ENCODE measurements at places on chromosomes 7 and 10. TPM values are rescaled to one million over a fixed set of nuclear protein-coding genes. Genes with fewer than 3 reads are reported as not detected.

DNA sequence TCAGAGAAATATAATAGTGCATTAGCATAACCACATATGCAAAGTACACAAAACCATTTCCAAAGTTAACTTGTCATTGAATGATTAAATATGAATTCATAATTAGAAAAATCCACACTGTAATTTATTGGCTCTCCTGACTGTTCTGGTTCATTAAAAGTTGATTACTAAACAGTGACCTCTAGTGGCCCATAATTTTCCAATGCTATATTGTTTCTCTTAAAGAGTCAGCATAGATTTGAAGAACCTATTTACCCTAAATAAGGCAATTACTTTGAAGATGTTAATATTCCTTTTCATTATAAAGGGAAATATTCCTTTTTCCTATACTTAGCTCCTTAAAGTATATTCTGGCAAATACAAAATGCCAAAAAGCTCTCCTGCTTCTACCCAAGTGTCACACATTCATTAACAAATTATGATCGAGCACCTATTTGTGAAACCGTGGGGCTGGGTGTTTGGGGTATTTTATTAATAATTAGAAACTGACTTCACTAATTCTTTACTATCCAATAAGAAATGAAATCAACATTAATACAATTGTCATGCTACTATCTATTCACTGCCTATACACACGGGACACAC is 86.2 kb downstream of the HIBADH start:
- H3K4me1 ChIP-seq = no peaks in the 10 kb centered on the region
- no peaks in the 10 kb centered on the region for H3K27me3 ChIP-seq
- H3K27ac ChIP-seq = no peak overlapping the region
- DNase-seq = no peak

- H3K36me3 ChIP-seq = no peaks in the 10 kb centered on the region
- H3K4me3 ChIP-seq = peak overlapping the region; percentile 48
- DNase-seq = no peak
These were observed 1.9 kb downstream of the MAGI2 start for GRCh38 chr7:79451580-79451979.

DNA sequence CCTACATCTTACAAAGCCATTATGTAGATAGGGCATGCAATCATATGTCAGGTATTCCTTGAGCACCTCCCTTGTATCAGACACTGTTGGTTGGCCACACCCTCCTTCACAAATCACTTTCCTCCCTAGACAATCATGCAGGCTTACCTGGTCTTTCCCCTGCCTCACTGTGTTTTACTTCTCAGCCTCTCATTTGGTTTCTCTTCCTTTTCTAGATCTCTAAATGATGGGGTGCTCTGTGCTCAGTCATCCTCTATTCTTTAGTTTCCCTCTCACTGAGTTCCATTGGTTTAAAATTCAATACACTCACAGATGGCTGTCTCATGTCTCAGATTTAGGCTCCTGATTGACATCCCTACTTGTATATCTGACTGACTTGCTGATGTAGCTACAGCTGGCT is 31.4 kb downstream of the ANK3 start:
- H3K27me3 ChIP-seq = no peaks in the 10 kb centered on the region
- no peak overlapping the region for H3K4me3 ChIP-seq
- H3K36me3 ChIP-seq = no peaks in the 10 kb centered on the region
- DNase-seq = no peak
- no peaks in the 10 kb centered on the region for H3K4me1 ChIP-seq

- H3K4me3 ChIP-seq = no peak overlapping the region
- no peaks in the 10 kb centered on the region for H3K4me1 ChIP-seq
- H3K27me3 ChIP-seq = no peaks in the 10 kb centered on the region
- H3K36me3 ChIP-seq = no peaks in the 10 kb centered on the region
These were observed 256.7 kb downstream of the AGMO start for GRCh38 chr7:15305002-15305600.

DNA sequence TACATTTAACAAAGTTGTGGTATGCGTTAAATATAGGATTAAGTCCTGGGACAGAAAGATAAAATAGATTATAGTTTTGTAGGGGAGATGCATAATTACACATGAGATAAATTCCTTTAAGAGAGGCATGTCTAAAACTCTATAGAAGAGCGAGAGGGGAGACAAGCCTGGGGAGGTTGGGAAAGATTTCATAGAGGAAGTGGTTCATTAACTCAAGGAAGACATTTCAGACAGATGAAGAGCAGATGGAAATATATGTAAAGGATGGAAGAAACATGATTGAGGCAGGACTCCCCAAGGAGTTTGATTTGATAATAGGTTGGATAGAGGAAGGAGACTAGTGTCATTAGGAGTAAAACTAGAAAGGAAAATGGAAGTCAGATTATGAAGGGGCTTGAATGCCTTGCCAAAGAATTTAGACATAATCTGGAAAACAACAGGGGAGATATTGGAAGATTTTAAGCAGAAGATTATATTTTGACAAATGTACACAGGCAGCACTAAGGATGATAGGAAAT is 96.1 kb downstream of the PHTF2 start:
- no peaks in the 10 kb centered on the region for H3K4me1 ChIP-seq
- DNase-seq = no peak
- no peaks in the 10 kb centered on the region for H3K36me3 ChIP-seq
- H3K27me3 ChIP-seq = no peaks in the 10 kb centered on the region
- H3K27ac ChIP-seq = no peak overlapping the region

DNA sequence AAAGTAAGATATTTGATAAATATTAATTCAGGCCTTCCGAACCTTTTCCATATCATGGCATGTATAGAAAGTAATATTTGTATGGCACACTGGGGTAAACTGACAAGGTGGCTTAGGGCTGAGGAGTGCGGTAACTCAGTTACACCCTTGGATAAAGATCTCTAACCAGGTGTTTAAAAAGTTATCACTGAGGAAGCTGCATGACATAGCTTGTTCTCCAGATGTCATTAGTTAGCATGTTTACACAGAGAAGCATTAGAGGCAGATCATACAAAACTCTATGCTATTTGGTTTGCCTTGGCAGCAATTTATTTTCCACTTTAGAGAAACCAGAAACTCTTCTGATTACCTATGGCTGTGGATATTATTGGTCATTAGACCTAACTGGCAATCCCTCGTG is 118.2 kb downstream of the ST7 start:
- H3K4me1 ChIP-seq = no peaks in the 10 kb centered on the region
- no peak for DNase-seq
- no peaks in the 10 kb centered on the region for H3K36me3 ChIP-seq
- peak overlapping the region; percentile 38 for H3K27ac ChIP-seq
- no peaks in the 10 kb centered on the region for H3K27me3 ChIP-seq
- no peak overlapping the region for H3K4me3 ChIP-seq

GRCh38 chr10:121926157-121926556 is 1.7 kb downstream of the ATE1 start:
- H3K4me1 ChIP-seq = peaks cover 18% of the 10 kb centered on the region
- no peaks in the 10 kb centered on the region for H3K27me3 ChIP-seq
- no peak for DNase-seq
- no peaks in the 10 kb centered on the region for H3K36me3 ChIP-seq

GRCh38 chr10:80985102-80985501 is 447.4 kb downstream of the SH2D4B start:
- H3K27me3 ChIP-seq = no peaks in the 10 kb centered on the region
- H3K4me3 ChIP-seq = no peak overlapping the region
- no peak for DNase-seq
- H3K27ac ChIP-seq = no peak overlapping the region
- H3K4me1 ChIP-seq = no peaks in the 10 kb centered on the region

GRCh38 chr7:28280516-28280915 is 99.9 kb upstream of the JAZF1 start:
- H3K36me3 ChIP-seq = no peaks in the 10 kb centered on the region
- no peak for DNase-seq
- H3K4me1 ChIP-seq = no peaks in the 10 kb centered on the region
- no peak overlapping the region for H3K27ac ChIP-seq
- no peaks in the 10 kb centered on the region for H3K27me3 ChIP-seq
- no peak overlapping the region for H3K4me3 ChIP-seq

GRCh38 chr10:53572799-53573198 is 800.2 kb upstream of the MBL2 start:
- H3K27ac ChIP-seq = no peak overlapping the region
- H3K36me3 ChIP-seq = no peaks in the 10 kb centered on the region
- H3K4me3 ChIP-seq = no peak overlapping the region
- no peaks in the 10 kb centered on the region for H3K27me3 ChIP-seq
- DNase-seq = no peak

DNA sequence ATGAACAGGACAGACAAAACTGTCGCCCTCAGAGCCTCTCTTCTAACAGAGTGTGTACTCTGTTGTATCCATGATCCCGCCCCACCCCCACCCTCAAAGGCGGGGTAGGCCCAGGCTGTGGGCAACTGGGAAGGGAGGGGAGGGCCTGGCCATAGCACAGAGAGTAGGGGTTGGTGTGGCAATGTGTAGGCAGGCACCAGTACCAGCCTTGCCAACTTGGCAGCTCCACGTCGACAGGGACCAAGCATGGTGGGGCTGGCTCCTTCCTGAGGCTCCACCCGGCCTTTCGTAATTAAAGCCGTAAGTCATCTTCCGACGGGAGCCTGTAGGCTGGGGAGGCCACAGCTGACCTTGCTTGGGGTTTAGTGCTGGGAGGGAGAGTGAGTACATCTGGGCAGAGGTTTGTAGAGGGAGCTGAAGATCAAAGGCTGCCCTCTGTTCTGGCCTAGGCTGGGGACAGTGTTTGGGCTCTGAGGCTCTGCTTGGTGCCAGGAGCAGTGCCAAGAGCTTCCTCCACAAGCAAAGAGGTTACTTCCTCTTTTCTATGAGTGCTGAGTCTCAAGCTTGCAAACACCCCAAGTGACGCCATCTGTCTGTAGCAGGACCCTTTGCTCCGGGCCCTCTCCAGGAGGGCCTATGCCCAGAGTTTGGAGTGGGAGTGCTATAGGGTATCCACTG is 121.6 kb downstream of the C10orf105 start:
- no peaks in the 10 kb centered on the region for H3K27me3 ChIP-seq
- no peak overlapping the region for H3K4me3 ChIP-seq
- peak overlapping the region; percentile 78 for H3K27ac ChIP-seq
- DNase-seq = no peak

- DNase-seq = no peak
- H3K27me3 ChIP-seq = no peaks in the 10 kb centered on the region
- peak overlapping the region; percentile 92 for H3K27ac ChIP-seq
- H3K36me3 ChIP-seq = peaks cover 34% of the 10 kb centered on the region
- peak overlapping the region; percentile 59 for H3K4me3 ChIP-seq
- peaks cover 18% of the 10 kb centered on the region for H3K4me1 ChIP-seq
These were observed 822 bp downstream of the ZC3HAV1L start for GRCh38 chr7:139034855-139035585.

GRCh38 chr7:109984729-109985128 is 1106.2 kb upstream of the LRRN3 start:
- no peak overlapping the region for H3K27ac ChIP-seq
- no peak overlapping the region for H3K4me3 ChIP-seq
- H3K27me3 ChIP-seq = no peaks in the 10 kb centered on the region
- no peaks in the 10 kb centered on the region for H3K36me3 ChIP-seq
- H3K4me1 ChIP-seq = no peaks in the 10 kb centered on the region
- no peak for DNase-seq

DNA sequence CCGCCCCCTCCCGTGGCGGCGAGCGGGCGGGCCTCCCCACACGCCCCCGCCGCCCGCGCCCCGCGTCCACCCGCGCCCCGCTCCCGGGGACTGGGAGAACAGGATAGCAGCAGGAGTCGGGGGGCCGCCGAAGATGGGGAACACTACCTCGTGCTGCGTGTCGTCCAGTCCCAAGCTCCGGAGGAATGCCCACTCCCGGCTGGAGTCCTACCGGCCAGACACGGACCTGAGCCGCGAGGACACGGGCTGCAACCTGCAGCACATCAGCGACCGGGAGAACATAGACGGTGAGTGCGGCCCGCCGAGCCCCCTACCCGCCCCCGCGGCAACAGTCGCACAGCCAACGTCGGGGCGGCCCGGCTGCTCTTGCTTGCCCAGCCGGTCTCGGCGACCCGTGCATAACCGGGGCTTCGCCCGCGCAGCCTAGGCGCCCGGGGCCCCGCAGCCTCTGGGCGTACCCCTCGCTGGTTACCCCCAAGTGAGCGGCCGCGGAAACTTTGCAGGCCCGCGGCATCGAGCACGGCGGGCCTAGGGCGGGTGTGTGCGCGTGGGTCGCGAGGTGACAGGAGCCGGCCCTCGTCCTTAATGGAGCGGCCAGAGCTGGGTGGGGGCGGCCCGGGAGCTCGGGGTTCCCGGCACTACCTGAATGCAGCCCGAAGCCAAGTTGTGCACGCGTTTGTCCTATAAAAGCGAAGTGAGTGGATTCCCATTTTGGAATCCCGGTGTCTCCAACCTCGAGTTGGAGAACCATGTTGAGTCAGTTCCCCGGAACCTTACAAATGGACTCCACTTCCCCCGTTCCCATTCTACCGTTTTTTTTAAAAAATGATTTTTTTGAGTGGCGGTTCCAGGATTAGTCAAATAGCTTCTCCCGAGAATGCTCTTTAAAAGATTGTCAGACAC is 863 bp downstream of the CCNY start:
- peak overlapping the region; percentile 69 for H3K27ac ChIP-seq
- H3K4me3 ChIP-seq = peak overlapping the region; percentile 59
- DNase-seq = no peak

DNA sequence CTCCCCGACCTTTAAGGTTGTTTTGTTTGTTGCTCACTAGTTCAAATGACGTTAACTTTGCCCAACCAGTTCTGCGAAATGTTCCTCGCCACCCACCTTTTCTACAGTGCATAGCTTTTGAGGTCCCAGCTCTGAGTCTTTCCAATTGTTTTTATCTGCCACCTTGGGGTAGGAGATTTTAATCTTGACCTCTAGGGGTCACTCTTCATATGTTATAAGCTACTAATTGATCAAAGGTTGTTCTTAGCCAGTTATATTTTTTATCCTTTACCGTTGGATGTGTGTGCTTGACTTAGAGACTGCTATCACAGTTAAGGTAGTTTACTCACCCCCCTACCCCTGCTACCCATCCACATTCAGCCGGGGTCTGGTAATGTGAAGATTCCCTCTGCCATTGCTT is 372.4 kb downstream of the SUGCT start:
- H3K27me3 ChIP-seq = no peaks in the 10 kb centered on the region
- H3K4me3 ChIP-seq = no peak overlapping the region
- DNase-seq = no peak
- no peak overlapping the region for H3K27ac ChIP-seq
- no peaks in the 10 kb centered on the region for H3K4me1 ChIP-seq

- H3K4me3 ChIP-seq = no peak overlapping the region
- H3K27ac ChIP-seq = no peak overlapping the region
- no peaks in the 10 kb centered on the region for H3K36me3 ChIP-seq
- peaks cover 4% of the 10 kb centered on the region for H3K4me1 ChIP-seq
These were observed 37.3 kb downstream of the HBP1 start for GRCh38 chr7:107206136-107206535.

- DNase-seq = no peak
- no peaks in the 10 kb centered on the region for H3K27me3 ChIP-seq
- H3K4me3 ChIP-seq = no peak overlapping the region
- no peaks in the 10 kb centered on the region for H3K36me3 ChIP-seq
- H3K27ac ChIP-seq = no peak overlapping the region
These were observed 241.6 kb downstream of the CCDC7 start for GRCh38 chr10:32687546-32687945.

The MMRN2 gene
- total RNA-seq = 14.8 TPM

The LGI1 gene
- 0.41 TPM for total RNA-seq

The UCMA gene
- total RNA-seq = not detected

The ARHGEF35 gene
- total RNA-seq = 19.8 TPM

The AKR1C3 gene
- 79.3 TPM for total RNA-seq

The PRR15 gene
- 1.3 TPM for total RNA-seq
